ENCODE measurements at places on chromosomes 2 and 18. TPM values are rescaled to one million over a fixed set of nuclear protein-coding genes. Genes with fewer than 3 reads are reported as not detected.
A peak's percentile ranks its signal among the peaks of the same experiment; 100 is the strongest.

- no peak for DNase-seq
- peaks cover 39% of the 10 kb centered on the region for H3K36me3 ChIP-seq
- H3K4me3 ChIP-seq, result peak overlapping the region; percentile 80
- H3K4me1 ChIP-seq, result peaks cover 49% of the 10 kb centered on the region
- H3K27ac ChIP-seq, result peak overlapping the region; percentile 83
These were observed 3.2 kb downstream of the FARSB start for GRCh38 chr2:222652491-222653255.

GRCh38 chr2:26904839-26905238, 56.9 kb downstream of the DPYSL5 start:
- no peaks in the 10 kb centered on the region for H3K4me1 ChIP-seq
- H3K27ac ChIP-seq, result no peak overlapping the region
- H3K4me3 ChIP-seq, result no peak overlapping the region
- peaks cover 15% of the 10 kb centered on the region for H3K27me3 ChIP-seq
- H3K36me3 ChIP-seq, result no peaks in the 10 kb centered on the region

Gene MROH2A
- total RNA-seq, result not detected

- H3K27me3 ChIP-seq, result peaks cover 6% of the 10 kb centered on the region
- no peaks in the 10 kb centered on the region for H3K36me3 ChIP-seq
- H3K4me1 ChIP-seq, result peaks cover 6% of the 10 kb centered on the region
- H3K4me3 ChIP-seq, result peak overlapping the region; percentile 11
These were observed 103.6 kb downstream of the CDK15 start for GRCh38 chr2:201909961-201910361.

Gene VWC2L
- total RNA-seq, result not detected

- H3K36me3 ChIP-seq, result peaks cover 37% of the 10 kb centered on the region
- H3K4me3 ChIP-seq, result no peak overlapping the region
- no peaks in the 10 kb centered on the region for H3K27me3 ChIP-seq
- peaks cover 38% of the 10 kb centered on the region for H3K4me1 ChIP-seq
- no peak for DNase-seq
- H3K27ac ChIP-seq, result no peak overlapping the region
These were observed 31.9 kb downstream of the PRKRA start for GRCh38 chr2:178419123-178419522.

- no peak overlapping the region for H3K4me3 ChIP-seq
- H3K4me1 ChIP-seq, result no peaks in the 10 kb centered on the region
- no peaks in the 10 kb centered on the region for H3K36me3 ChIP-seq
- DNase-seq, result no peak
- H3K27me3 ChIP-seq, result no peaks in the 10 kb centered on the region
These were observed 256.3 kb upstream of the MYT1L start for GRCh38 chr2:2587354-2587753.

Gene HRH4
- total RNA-seq, result 0.16 TPM

Gene PROKR1
- total RNA-seq, result not detected

Gene OXER1
- total RNA-seq, result 1.1 TPM
